Right forelimb (tissue), 1 donor: ENCODE measurements at places on chromosomes 4 and X.

GRCh38 chr4:142974328-142974727, 128.2 kb upstream of the INPP4B start:
- no peak for DNase-seq

- DNase-seq: no peak
Observed at GRCh38 chrX:30577362-30577991, at the start of gene TASL. Gene TASL (minus strand): TSS chrX:30577766. CDS start chrX:30560355, 17,411 bp downstream.

- no peak for DNase-seq
Observed at GRCh38 chr4:189420572-189420971, 520.1 kb upstream of the FRG1 start.

DNA sequence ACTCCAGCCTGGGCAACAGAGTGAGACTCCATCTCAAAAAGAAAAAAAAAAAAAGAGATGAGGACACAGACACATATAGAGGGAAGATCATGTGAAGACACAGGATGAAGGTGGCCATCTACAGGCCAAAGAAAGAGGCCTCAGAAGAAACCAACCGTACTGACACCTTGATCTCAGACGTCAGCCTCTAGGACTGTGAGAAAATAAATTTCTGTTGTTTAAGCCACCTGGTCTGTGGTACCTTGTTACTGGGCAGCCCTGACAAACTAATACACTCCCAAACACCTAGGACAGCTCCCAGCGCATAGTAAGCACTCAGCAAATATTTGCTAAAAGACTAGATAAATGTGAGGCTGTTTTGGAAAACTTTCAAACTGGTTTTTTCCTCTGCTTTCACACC, 59.2 kb upstream of the SMIM10 start:
- DNase-seq: no peak

GRCh38 chr4:7581477-7581876, 146.7 kb upstream of the PSAPL1 start:
- DNase-seq: peak; percentile 73

- no peak for DNase-seq
Observed at GRCh38 chr4:11790230-11790629, 361.5 kb upstream of the HS3ST1 start.

DNA sequence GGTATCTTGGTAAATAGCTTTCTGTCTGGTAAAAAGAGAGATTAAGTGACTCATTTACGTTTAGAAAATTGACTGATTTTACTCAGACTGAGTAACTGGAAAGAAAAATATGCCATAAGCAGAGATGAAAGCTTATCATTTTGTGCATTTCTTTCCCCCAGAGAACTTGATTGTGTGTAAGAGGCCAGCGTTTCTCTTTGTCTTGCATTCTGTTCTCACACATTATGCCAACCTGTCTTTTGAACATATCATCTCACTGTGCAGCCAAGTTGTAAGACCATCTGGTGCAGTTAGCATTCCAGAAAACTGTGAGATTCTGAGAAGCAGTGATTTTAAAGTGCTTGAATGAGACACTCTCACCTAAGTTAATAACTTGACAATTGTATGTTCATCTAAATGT, 651.3 kb downstream of the TECRL start:
- DNase-seq: no peak

- no peak for DNase-seq
Observed at GRCh38 chrX:154719132-154719675, 31.7 kb downstream of the GAB3 start.

GRCh38 chr4:139112650-139113049, 64.4 kb downstream of the ELF2 start:
- no peak for DNase-seq

GRCh38 chrX:110245011-110245410, 72.9 kb downstream of the AMMECR1 start:
- no peak for DNase-seq

DNA sequence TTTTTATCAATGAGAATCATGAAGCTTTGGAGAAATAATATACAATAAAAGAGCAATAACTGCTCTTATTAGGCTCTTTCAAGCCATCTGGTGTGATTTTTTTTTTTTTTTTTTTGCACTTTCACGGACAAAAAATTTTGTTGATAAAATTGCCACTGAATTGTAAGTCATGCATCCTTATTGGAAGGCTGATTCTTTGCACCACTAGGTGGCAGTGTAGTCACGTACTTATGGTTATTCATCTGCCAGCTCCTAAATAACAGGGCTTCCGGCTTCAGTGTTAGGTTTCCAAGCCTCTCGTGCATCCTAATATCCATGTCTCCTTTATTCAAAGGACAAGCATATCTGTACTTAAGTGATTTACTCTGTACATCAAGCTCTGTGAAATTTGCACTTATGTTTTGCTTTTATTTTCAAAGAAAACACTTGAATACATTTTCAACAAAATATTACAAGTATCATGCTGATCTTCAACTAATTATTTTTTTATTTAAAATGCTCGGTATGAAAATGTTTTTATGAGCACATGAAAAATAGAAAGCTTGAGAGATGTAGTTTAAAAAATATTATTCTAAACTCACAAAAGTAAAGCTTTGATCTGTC, 1578.3 kb upstream of the TENM3 start:
- peak; percentile 62 for DNase-seq

DNA sequence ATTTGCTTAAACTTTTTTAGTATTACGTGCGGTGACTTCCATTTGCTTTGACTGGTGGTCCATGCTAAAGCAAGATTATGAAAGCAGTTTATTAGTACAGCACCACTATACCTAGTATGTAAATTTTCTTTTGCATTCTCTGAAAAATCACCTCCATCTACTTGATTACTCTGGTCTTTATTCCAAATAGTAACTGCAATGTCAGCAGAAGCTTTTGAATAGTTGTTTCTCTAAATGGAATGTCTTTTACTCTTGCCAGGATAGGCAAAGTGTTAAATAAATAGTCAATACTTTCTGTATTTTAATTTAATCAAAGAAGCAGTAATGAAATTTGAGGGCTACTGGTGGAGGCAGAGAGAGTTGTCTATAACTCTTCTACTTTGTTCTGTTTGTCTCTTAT, 167.2 kb upstream of the SLC4A4 start:
- no peak for DNase-seq

- no peak for DNase-seq
Observed at GRCh38 chr4:150525321-150525868, 56.6 kb upstream of the MAB21L2 start.

GRCh38 chr4:100430451-100430850, 87.4 kb downstream of the EMCN start:
- DNase-seq: no peak

GRCh38 chr4:7266525-7267292, 74.4 kb downstream of the SORCS2 start:
- DNase-seq: no peak

- DNase-seq: no peak
Observed at GRCh38 chr4:53055274-53055673, 193.2 kb downstream of the RASL11B start.

- DNase-seq: no peak
Observed at GRCh38 chr4:3434881-3435685, 6.7 kb upstream of the HGFAC start.

- no peak for DNase-seq
Observed at GRCh38 chr4:26717332-26717731, 133.4 kb downstream of the TBC1D19 start.

GRCh38 chr4:48604527-48604926, 114.5 kb downstream of the ZAR1 start:
- no peak for DNase-seq

DNA sequence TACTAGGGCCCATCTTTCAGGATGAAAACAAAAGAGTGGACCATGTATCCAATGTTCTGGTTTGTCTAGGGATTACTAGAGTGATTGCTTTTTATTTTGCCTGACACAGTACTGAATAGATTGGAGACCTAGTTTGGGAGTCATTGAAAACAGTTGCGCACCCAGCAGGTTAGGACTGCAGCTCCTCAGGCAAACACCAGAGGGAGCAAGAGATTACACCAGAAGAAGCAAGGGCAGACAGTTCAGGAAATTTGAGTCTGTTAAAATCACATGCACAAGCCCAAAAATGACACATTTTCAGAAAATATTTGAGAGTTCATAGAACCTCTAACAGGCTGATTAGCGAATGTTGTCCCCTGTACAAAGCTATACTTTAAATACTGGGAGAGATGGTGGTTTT, 55.6 kb downstream of the CYLC1 start:
- no peak for DNase-seq

DNA sequence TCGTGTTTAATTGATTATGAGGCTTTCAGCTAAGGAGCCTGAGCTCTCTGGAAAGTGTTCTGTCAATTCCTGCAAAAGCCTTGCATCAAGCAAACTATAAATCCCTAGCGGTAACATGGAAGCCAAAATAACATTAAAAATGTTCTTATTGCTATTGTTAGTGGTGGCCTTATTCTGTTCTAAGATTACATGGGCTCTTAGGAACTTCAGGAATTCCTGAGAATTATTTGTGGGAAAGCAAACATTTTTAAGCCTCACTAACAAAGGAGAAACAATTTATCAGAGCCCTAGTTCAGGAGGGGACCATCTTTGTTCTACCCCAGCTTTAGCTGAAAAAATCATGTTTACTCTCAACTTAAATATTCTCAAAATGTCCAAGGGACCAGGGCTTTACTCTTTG, 119.6 kb downstream of the PAPSS1 start:
- no peak for DNase-seq

DNA sequence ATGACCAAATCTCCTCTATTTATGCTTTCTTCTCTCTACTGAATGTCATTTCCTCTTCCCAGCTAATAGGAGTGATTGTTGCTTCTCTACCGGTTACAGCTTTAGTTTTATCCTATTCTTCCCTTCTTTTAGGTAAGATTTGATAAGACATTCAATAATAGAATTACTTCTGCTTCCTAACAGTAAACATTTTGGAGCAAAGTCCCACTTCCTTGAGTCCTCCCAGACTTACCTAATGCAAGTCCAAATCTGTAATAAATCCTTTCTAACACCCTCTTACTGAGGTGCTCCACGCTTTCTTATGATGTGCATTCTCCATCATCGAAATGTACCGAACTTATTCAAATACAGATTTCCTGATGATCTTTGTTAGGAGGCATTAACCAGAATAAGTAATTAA, 79.2 kb upstream of the GPM6A start:
- DNase-seq: no peak

DNA sequence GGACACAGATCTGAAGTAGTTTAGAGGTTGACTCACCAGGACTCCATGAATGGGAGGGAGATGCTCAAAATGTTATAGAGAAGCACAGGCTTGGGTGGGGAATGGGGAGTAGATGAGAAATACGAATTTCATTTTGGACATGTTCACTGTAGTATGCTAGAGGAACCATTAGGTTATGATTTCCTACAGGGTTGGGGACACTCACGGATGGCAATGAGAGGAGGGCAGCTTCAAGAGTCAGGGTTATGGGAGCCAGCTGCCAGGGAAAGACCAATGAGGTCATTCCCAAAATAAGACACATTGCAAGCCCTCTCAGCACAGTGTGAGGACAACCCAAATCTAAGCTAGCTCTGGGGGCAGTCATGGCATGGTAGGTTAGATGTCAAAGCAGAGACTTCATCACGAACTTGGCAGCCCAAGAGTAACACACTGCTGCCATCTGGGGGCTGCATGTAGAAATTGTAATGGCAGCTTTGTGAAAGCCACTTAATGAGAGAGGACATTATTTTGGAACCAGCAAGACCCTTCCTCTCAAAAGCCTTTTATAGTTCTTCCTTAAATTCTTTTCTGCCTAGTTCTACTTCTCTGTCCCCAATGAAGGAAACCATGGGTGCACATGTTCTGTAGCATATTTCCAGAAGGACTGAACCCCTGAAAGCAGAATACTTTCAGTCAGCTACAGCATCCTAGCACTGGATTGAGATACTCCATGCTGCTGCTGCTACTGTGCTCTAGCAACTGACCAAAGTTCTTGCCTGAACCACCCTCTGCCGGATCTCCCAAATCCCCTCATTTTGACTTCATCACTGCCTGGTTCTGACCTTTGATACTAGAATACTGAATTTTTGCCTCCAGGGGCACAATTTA, 16.2 kb upstream of the ZCCHC12 start:
- peak; percentile 54 for DNase-seq

GRCh38 chrX:68705986-68706385, 58.5 kb downstream of the STARD8 start:
- DNase-seq: no peak

DNA sequence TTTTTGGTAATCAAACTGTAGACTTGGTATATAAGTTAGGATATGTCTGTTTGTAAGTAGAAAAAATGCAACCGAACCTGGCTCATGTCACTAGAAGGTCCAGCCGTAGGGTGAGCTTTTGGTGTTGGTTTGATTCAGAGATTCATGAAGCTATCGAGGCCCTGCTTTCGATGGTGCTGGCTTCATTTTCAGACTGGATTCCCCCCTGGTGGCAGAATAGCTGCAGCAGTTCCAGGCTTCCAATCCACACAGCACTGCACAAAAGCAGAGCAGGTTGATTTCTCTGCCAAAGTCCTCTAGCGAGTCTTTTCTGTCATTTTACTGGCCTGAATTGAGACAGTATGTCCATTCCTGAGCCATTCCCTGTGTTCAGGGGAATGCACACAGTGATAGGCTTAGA, 33.1 kb downstream of the PDK3 start:
- no peak for DNase-seq

GRCh38 chrX:122246937-122247336, 937.1 kb upstream of the GRIA3 start:
- DNase-seq: no peak

GRCh38 chr4:41232406-41232805, 18.1 kb upstream of the APBB2 start:
- no peak for DNase-seq

DNA sequence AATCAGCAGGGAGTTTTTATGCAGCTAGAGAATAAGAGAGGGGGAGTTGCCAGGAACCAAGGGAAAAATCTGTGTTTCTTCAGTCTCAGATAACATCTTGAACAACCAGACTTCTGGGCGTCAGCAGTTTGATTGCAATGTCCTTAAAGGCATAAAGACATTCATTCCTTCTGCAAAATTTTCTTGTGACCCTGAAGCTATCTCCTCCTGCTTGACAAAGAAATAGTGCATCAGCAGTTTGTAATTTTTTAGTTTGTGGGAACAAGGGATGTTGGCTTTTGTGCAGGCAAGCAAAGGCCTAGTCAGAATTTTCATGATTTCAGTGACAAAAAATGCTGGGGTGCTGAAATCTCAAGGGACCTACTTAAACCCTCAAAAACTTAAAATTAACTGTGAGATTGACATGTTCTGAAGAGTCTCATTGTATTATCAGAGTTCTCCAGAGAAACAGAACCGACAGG, 125.8 kb upstream of the UNC5C start:
- no peak for DNase-seq

DNA sequence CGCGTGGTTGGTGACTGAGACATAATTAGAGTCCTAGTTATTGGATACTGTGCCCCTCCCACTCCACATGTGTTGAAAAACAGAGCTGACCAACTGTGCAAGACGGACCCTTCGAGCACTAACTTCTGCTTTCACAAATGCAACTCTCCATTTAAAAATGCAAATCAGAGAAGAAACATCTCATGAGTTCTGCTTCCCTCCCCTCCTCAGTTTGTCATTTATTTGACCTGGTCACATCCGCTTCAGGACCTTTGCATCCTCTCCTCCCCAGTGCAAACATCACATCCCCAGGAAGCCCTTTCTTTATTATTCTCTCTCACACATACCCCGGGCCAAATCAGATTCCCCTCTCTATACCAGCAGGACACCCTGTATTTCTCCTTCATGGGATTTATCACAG, 38.1 kb upstream of the NOCT start:
- no peak for DNase-seq
